Colonic mucosa (tissue), 4 donors: ENCODE measurements at places on chromosomes 5 and 9. TPM values are rescaled to one million over a fixed set of nuclear protein-coding genes. Genes with fewer than 3 reads are reported as not detected.

DNA sequence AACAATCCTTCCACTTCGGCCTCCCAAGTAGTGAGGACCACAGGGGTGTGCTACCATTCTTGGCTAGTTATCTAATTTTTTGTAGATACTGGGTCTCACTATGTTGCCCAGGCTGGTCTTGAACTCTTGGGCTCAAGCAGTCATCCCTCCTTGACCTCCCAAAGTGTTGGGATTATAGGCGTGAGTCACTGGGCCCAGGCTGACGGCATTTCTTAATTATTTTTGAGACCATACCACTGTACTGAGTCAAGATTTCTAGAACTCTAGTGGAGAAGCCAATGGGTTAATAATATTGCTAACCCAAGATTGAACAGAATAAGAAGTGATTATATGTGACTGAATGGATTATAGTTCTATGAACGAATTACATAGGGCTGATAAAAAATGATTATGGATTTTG, 66.7 kb downstream of the TARS1 start:
- H3K36me3 ChIP-seq: no peaks in the 10 kb centered on the region
- no peak for DNase-seq
- H3K27ac ChIP-seq: no peak overlapping the region
- no peaks in the 10 kb centered on the region for H3K4me1 ChIP-seq
- no peaks in the 10 kb centered on the region for H3K27me3 ChIP-seq

- DNase-seq: no peak
- H3K27ac ChIP-seq: no peak overlapping the region
- H3K4me1 ChIP-seq: no peaks in the 10 kb centered on the region
- no peak overlapping the region for H3K4me3 ChIP-seq
Observed at GRCh38 chr9:116703634-116704033, 16.5 kb downstream of the TRIM32 start.

DNA sequence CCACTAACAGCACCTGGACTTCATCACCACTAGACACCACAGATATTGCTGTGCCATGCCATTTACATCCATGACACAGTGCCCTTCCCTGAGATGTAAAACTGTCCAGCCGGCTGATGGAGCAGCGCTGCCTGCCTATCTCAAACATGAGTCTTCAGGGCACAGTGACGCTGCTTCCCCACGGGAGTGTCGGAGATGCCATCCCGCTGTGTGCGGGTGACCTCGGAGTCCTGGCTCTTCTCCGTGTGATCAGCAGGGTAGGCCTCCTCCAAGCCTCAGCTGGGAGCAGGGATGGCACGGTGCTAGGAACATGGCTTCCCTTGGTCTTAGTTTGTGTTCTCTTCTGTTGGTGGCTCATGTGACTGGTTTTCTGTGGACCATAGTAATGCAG, 130.3 kb upstream of the FAM120A start:
- no peak overlapping the region for H3K4me3 ChIP-seq
- H3K36me3 ChIP-seq: no peaks in the 10 kb centered on the region
- H3K4me1 ChIP-seq: no peaks in the 10 kb centered on the region
- DNase-seq: no peak
- no peaks in the 10 kb centered on the region for H3K27me3 ChIP-seq

- no peaks in the 10 kb centered on the region for H3K4me1 ChIP-seq
- no peak overlapping the region for H3K27ac ChIP-seq
- H3K27me3 ChIP-seq: no peaks in the 10 kb centered on the region
- DNase-seq: no peak
- H3K36me3 ChIP-seq: no peaks in the 10 kb centered on the region
- no peak overlapping the region for H3K4me3 ChIP-seq
Observed at GRCh38 chr5:54551926-54552325, 34.4 kb downstream of the SNX18 start.

DNA sequence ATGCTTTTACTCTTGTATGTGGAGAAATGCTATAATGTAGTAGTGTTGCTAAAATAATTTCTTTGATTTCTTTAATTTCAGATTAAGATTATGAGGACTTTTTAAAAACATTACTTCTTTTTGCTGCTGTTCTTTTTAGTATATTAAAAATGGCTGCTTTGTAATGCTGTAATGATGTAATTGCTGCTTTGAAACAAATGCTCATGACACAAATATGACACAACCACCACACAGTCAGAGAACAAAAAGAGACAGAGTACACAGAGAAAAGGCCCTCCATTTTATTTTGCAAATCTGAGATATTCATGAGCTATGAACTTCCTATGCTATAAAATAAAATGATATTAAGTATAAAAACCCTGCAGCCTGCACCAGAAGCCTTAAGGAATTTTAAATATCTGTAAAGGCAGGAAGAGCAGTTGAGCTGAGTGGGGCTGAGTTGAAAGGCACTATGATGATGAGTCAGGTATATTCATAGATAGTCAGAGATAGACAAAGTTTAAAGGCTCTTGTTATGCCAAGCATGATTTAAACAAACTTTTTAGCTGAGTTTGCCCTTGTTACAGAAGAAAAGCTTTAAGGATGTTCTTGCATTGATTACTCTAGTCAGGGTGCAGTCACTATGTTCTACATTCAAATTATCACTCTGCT, 5.1 kb upstream of the POU5F2 start:
- no peaks in the 10 kb centered on the region for H3K27me3 ChIP-seq
- H3K4me1 ChIP-seq: no peaks in the 10 kb centered on the region
- DNase-seq: no peak
- H3K4me3 ChIP-seq: no peak overlapping the region

DNA sequence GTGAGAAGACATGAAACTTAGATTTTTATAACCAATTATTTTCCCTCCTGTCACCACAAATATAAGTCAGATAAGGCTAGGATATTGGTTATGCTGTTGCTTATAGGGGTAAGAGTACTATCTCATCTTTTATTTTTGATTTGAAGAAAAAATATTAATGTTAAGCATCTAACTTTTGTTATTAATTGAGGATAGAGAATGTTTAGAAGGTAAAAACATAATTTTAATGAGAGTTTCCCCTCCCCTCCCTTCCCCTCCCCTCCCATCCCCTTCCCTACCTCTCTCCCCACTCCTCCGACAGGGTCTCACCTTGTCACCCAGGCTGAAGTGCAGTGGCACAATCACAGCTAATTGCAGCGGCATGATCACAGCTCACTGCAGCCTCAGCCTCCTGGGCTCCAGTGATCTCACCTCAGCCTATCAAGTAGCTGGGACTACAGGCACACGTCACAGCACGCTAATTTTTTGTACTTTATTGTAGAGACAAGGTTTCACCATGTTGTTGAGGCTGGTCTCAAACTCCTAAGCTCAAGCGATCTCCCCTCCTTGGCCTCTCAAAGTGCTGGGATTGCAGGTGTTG, 86.7 kb downstream of the RIC1 start:
- H3K27me3 ChIP-seq: no peaks in the 10 kb centered on the region
- no peaks in the 10 kb centered on the region for H3K36me3 ChIP-seq
- no peak overlapping the region for H3K27ac ChIP-seq
- no peaks in the 10 kb centered on the region for H3K4me1 ChIP-seq
- DNase-seq: no peak

DNA sequence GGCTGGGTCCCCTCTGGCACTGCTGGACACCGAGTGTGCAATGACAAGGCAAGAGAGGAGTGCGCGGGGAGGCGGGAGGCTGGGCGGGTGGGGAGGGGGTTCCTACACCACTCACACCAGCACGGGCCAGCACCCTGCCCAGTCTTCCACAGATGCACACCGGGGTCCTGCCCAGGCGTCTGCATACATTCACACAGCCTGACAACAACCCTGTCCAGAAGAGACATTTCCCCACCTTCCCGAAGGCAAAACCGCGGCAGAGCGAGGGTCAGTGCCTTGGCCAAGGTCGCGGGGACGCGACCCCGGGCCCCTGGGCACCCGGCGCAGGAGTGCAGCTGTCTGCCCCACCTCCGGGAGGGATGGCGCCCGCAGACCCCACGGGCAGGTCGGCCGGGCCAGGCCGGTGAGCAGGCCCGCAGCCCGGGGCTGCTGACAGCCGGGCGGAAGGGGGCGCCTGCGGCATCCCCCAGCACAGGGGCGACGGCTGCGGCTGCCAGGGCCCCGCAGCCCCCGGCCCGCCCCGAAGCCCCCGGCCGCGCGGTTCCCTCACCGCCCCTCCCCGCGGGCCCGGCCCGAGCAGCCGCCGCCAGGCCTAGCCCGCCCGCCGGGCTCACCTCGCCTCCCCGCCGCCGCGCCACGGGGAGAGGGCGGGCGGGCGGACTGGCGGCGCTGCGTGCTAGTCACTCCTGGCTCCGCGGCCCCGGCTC, 496 bp downstream of the MAPK9 start:
- H3K4me3 ChIP-seq: peak overlapping the region; percentile 73
- H3K27me3 ChIP-seq: no peaks in the 10 kb centered on the region
- no peak overlapping the region for H3K27ac ChIP-seq
- no peaks in the 10 kb centered on the region for H3K36me3 ChIP-seq

DNA sequence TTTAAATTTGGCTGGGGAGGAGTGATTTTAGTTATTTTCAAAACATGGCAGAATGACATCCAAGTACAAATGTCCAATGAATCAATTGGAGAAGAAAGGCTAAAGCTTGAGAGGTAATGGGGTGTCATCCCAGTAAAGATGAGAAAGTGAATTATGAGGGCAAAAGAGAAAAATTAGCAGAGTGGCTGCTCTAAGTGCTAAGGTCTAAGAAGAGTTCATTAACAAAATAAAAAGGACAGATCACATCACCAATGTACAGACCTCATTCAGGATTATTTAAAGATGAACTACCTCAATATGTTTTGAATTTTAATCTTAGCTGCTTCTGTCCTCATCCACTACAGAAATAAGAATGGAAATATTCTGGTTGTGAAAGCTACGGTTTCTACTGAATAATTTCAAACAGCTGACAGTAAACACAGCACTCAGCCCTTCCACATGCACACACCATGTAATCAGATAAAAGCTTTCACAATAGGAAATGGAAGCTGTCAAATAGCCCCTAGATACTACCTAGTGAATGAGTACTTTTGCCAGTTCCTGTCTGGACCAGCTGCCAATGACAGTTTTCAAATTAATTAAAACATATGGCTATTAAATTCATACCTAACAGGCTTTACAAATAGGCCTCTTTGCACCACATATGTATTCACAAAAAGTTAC, 171.5 kb downstream of the SSBP2 start:
- H3K27ac ChIP-seq: no peak overlapping the region
- no peaks in the 10 kb centered on the region for H3K4me1 ChIP-seq
- no peak overlapping the region for H3K4me3 ChIP-seq
- no peak for DNase-seq

DNA sequence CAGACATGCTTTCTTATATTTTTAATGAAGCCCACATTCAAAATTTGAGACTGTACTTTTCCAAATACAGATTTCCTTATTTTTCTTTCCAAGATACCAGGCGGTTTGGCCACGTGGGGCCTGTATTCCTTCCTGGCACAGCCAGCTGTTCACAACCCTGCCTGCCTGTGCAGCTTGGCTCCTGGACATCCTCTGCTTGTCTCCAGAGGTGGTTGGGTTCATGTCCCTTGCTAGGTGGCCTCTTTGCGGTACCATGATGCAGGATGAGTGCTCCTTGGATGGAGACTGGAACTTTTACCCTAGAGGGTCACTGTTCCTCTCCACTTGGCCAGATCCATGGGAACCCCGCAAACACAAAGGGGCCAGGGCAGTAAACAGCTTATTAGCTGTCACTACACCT, 297.5 kb upstream of the MSX2 start:
- DNase-seq: no peak
- no peak overlapping the region for H3K27ac ChIP-seq
- no peaks in the 10 kb centered on the region for H3K36me3 ChIP-seq
- H3K4me3 ChIP-seq: no peak overlapping the region

- no peaks in the 10 kb centered on the region for H3K27me3 ChIP-seq
- no peak overlapping the region for H3K4me3 ChIP-seq
- DNase-seq: no peak
- H3K27ac ChIP-seq: peak overlapping the region; percentile 86
- no peaks in the 10 kb centered on the region for H3K36me3 ChIP-seq
Observed at GRCh38 chr5:116524966-116525365, 49.7 kb downstream of the SEMA6A start.

DNA sequence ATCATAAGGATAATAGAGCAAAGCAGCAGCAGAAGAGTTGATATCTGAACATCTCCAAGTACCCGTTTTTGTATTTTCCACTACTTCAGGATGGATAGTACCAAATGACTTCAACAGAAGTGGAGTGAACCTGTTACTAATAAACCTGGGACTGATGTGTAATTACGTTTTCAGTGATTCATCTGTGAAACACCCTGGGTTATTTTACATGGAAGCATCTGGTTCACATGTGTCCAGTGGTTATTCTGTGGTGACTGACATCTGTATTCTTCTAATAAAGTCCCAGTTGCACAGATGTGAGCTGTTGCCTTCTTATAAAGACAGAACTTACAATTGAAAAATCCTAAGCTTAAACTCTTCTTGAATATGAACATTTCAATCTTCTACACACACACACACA, 139.7 kb upstream of the VCAN start:
- no peaks in the 10 kb centered on the region for H3K36me3 ChIP-seq
- H3K4me3 ChIP-seq: no peak overlapping the region
- H3K27me3 ChIP-seq: no peaks in the 10 kb centered on the region
- no peak for DNase-seq
- no peak overlapping the region for H3K27ac ChIP-seq
- no peaks in the 10 kb centered on the region for H3K4me1 ChIP-seq

- no peaks in the 10 kb centered on the region for H3K4me1 ChIP-seq
- H3K27ac ChIP-seq: no peak overlapping the region
- H3K4me3 ChIP-seq: no peak overlapping the region
- H3K27me3 ChIP-seq: no peaks in the 10 kb centered on the region
- no peaks in the 10 kb centered on the region for H3K36me3 ChIP-seq
Observed at GRCh38 chr5:154620411-154620810, 134.8 kb upstream of the LARP1 start.

GRCh38 chr5:63245271-63245670, 666.7 kb downstream of the LRRC70 start:
- no peaks in the 10 kb centered on the region for H3K36me3 ChIP-seq
- H3K4me3 ChIP-seq: no peak overlapping the region

GRCh38 chr9:114307899-114308267, 15.0 kb upstream of the ORM1 start:
- no peaks in the 10 kb centered on the region for H3K27me3 ChIP-seq
- H3K4me1 ChIP-seq: no peaks in the 10 kb centered on the region
- no peak for DNase-seq
- H3K27ac ChIP-seq: no peak overlapping the region
- H3K4me3 ChIP-seq: no peak overlapping the region

GRCh38 chr9:108994695-108995094, 18.6 kb downstream of the CTNNAL1 start:
- H3K4me3 ChIP-seq: no peak overlapping the region
- no peaks in the 10 kb centered on the region for H3K4me1 ChIP-seq
- no peak for DNase-seq
- H3K27me3 ChIP-seq: no peaks in the 10 kb centered on the region
- no peaks in the 10 kb centered on the region for H3K36me3 ChIP-seq

GRCh38 chr5:146620669-146621051, 104.7 kb upstream of the GPR151 start:
- no peak overlapping the region for H3K27ac ChIP-seq
- no peaks in the 10 kb centered on the region for H3K36me3 ChIP-seq
- H3K27me3 ChIP-seq: no peaks in the 10 kb centered on the region

NR5A1 gene
- total RNA-seq: not detected

PITX1 gene
- total RNA-seq: 7.8 TPM

ZFP37 gene
- 0.80 TPM for total RNA-seq

CENPK gene
- 10.4 TPM for total RNA-seq

SMIM27 gene
- 7.4 TPM for total RNA-seq

KCNMB1 gene
- 0.42 TPM for total RNA-seq

GARIN3 gene
- total RNA-seq: not detected

PCDHB10 gene
- total RNA-seq: 1.1 TPM

SH3TC2 gene
- 2.5 TPM for total RNA-seq

CDHR2 gene
- 60.2 TPM for total RNA-seq

INSL4 gene
- total RNA-seq: not detected
